ENCODE measurements at places on chromosomes 6 and 20.

- peak; percentile 84 for DNase-seq
Observed at GRCh38 chr6:52724406-52725121, 38.7 kb downstream of the GSTA2 start.

DNA sequence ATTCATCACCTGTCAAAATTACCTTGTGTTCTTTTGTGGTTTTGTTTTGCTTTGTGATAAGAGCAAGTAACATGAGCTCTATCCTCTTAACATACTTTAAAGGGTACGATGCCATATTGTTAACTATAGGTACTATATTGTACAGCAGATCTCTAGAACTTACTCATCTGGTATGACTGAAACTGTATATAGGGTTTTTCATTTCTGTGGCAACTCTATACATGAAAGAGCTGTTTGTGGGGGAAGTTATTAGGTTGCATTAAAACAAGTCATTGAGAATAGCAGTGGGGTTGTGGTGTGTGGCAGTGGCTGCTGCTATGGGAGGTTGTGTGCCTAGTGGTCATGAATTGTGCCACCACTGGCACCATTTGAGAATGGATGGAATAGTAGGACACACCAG, 268.4 kb downstream of the KCNQ5 start:
- DNase-seq: no peak

- DNase-seq: no peak
Observed at GRCh38 chr6:125512621-125513020, 210.9 kb upstream of the HDDC2 start.

- no peak for DNase-seq
Observed at GRCh38 chr20:1688886-1689538, 31.4 kb upstream of the SIRPG start.

- no peak for DNase-seq
Observed at GRCh38 chr6:107121266-107121665, 6.0 kb upstream of the BEND3 start.

DNA sequence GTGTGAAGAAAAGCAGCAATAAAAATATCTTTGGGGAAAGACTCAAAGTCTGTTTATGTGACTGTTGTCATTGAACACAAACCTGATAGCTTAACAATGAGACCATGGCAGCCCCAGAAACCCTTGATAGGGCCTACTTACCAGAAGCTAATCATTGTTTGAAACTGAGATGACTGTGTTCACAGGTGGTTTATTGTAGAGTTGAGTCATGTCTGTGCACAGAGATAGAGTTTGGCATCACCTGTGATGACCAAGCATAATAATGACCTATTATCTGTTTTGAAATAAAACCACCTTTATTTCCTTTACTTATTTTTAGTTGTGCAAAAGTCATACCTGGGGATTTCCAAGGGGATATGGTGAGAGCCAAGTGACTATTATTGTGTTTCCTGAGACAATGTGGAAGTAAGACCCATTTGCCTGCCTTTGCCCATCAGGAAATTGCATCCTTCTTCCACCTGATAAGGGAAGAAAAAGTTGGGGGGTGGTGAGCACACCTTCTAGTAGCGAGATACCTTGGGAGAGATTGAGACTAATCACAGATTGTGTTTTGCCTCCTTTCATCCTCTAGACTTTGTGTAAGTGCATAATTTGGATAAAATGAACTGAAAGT, 456.9 kb upstream of the JAG1 start:
- DNase-seq: no peak

- no peak for DNase-seq
Observed at GRCh38 chr6:42966571-42966970, 6.0 kb downstream of the GNMT start.

- DNase-seq: no peak
Observed at GRCh38 chr20:51321343-51322163, 221.0 kb downstream of the NFATC2 start.

DNA sequence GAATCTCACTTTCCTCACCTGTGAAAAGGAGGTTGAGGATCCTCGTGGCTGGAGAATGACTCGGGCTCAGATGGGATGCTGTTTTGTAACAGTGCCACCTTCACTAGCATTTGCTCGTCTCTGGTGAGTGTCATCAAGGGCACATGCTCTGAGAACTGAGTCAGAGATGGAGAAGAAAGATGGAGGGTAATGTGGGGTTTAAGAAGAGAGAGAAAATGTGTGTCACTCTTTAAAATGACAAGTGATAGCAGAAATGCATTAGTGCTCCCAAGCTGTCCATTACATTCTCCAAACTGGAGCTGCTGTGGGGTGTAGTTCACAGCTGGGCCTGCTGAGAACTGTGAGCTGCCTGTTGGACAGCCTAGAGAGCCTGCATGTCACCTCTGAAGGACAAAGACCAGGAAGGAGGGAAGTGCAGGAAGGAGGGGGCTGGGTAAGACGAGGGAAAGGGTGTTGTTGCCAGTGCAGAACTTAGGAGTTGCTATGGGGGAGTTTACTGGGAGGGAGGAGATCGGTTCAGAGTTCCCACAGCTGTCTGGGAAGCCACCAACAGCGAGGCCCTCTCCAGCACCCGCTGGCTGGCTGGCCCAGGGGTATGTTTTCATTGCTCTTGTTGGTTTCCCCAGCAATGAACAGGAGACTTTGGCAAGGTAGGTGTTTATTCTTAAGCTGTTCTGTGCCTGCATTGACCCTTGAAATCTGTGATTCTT, 19.8 kb downstream of the GMPR start:
- DNase-seq: no peak

- DNase-seq: peak; percentile 15
Observed at GRCh38 chr6:54327631-54328030, 19.4 kb downstream of the TINAG start.

GRCh38 chr6:43402820-43403219, 24.5 kb upstream of the ABCC10 start:
- no peak for DNase-seq

DNA sequence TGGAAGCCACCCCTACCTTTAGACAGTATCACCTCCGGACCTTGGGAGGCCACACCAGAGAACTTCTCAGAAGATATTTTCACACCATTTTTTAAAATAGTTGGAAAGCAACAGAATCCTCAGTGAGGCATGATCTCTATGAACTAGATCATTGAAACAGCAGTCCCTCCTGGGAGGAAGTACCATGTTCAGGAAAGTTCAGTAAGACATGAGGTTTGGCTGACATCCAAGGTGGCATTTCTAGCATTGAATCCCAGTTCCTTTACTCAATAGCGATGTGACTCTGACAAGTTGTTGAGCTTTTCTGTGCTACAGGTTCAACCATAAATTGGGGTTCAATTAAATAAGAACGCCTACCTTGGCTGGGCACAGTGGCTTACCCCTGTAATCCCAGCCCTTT, 169.0 kb downstream of the TBC1D7 start:
- peak; percentile 2 for DNase-seq

- no peak for DNase-seq
Observed at GRCh38 chr6:53399027-53399344, 50.2 kb upstream of the ELOVL5 start.

DNA sequence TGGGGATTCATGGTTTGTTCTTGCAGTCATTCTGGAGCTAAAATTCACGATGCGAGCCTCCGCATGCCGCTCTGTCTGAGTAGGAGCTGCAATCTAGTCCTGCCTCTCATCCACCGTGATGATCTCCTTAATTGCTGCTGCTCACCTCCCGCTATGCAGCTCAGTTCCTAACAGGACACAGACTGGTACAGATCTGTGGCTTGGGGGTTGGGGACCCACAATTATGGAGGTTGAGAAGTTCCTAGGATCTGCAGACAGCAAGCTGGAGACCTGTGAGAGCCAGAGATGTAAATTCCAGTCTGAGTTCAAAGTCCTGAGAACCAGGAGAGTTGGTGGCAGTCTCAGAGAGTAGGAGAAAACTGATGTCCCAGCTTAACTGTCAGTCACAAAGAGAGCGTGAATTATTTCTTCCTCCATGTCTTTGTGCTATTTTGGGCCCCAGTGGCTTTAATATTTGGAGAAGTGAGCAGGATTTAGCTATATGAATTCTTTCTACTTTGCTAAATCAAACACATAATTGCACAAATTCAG, 378.7 kb upstream of the MAN1A1 start:
- no peak for DNase-seq

- DNase-seq: no peak
Observed at GRCh38 chr6:102677225-102677624, 1283.7 kb downstream of the GRIK2 start.

DNA sequence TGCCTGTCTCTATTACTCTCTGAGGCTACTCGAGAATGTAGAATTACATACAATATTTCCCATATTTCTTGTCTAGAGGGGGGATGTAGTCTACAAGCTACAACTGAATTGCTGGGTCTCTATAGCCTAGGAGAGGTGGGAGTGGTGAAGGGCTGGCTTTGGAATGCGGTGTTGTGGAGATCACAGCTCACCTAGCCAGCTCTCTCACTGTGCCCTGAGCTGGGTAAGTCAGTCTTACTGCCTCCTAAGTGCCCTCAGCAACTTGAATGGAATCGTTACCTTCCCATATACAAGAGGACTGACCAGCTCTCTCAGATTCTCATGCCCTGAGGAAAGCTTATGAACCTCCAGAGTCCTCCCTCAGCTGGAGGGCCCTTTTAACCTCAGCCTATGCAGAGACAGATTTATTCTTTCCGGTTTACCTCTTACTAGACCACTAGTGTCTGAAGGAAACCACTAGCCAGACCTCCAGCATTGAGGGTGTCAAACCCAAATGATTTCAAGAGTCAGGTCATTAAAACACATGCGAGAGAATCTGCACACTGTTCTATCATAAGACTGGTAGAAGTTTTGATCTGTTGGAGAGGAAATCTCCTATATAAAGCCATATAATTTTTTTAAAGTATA, 20.6 kb downstream of the VIP start:
- DNase-seq: no peak

DNA sequence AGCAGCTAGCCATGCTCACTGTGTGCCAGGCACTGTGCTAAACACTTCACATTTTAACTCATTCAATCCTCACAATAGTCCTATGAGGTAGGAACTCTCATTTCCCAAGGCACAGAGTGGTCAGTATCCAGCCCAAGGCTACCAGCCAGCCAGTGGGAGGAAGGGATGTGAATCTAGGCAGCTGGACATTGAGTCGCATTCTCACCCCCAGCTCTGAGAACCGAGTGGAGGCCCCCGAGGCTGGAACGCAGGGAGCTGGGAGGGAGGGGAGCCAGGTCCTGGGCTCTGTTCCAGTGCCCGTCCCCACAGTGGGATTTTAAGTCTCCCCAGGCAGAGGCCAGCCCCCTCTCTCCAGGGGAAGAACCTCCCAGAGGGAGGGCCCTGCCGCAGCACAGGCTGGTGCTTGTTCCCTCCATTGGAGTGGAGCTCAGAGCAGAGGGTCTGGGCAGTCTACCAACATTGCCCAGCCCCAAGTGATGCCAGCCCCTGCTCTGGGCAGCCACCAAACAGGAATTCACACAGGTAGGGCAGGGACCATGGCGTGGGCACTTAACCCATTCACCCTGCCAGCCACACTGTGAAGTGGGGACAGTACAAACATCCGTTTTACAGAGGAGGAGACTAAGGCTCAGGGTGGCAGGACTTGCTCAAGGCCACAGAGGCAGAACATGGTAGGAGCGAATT, 131.3 kb downstream of the CEBPB start:
- no peak for DNase-seq

- no peak for DNase-seq
Observed at GRCh38 chr6:157424491-157425020, 43.6 kb downstream of the ZDHHC14 start.

DNA sequence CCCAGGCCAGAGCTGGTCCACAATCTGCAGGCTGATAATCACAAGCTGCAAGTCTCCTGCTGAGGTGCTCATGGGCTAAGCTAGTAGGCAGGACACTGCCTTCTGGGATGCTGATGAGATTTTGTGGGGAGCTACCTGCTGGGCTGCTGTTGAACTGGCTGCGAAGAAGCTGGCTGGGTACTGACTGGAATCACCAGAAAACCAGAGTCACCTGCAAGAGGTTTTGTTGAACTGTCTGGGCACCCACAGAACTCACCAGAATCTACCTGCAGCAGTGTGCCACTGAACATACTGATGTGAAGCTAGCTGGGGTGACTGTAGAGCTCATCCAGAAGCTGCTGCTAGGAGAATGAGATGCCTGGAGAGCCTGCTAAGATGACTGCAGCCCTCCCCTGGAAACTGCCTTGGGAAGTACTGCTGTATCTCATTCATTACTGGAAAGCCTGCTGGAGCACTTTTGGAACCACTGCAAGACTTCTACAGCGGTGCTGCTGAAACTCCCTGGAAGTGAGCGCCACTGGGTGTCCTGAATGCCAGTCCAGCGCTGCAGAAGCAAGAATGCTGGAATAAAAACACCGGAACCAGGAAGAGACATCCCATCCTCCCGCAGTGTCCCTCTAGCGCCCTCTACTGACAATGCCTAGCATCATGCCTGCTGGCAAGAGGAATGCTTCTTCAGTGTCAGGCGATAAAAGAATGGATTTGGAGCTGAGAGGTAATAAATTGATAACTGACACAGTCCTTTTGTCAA, 64.9 kb upstream of the ARHGAP18 start:
- peak; percentile 84 for DNase-seq

- DNase-seq: peak; percentile 54
Observed at GRCh38 chr6:28105245-28105639, 19.2 kb upstream of the ZSCAN16 start.

- DNase-seq: no peak
Observed at GRCh38 chr6:140076105-140076504, 701.7 kb upstream of the CITED2 start.

- DNase-seq: peak; percentile 100
Observed at GRCh38 chr20:34525709-34526416, 9.6 kb downstream of the DYNLRB1 start.

DNA sequence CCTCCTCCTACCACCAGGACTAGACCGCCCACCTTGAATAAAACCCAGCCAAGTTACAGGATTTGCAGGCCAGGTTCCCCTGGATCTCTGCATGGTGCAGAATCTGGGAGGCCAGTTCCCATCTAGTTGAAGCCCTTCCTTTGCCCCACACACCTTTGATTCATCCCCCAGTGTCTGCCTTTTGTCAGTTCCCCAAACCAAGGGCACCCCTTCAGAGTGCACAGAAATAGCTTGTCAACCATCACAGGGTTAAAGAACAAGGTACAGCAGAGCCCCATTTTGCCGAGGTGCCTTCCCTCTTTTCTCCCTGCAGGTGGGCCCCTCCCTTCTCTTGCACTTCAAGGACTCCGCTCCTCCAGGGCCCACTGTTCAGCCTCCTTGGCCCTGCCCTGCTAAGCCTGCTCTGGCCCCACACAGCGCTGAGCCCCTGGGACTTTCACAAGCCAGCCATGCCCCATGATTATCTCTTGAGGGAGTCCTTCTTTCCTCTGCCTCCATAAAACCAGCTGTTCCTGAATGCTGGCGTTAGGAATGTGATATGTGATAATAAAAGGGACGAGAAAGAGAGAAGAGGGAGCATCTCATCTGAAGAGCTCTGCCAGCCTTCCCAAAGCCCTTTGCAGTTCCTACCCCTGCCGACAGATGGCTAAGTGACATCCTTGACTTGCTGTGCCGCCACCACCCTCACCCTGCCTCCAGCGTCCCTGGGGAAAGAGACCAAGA, 280.3 kb downstream of the CDC5L start:
- no peak for DNase-seq

Data from foreskin fibroblast (primary cell).